ENCODE measurements at places on chromosomes 7 and 10.

GRCh38 chr10:110701617-110701971 lies 57.5 kb downstream of the RBM20 start:
- DNase-seq = no peak

DNA sequence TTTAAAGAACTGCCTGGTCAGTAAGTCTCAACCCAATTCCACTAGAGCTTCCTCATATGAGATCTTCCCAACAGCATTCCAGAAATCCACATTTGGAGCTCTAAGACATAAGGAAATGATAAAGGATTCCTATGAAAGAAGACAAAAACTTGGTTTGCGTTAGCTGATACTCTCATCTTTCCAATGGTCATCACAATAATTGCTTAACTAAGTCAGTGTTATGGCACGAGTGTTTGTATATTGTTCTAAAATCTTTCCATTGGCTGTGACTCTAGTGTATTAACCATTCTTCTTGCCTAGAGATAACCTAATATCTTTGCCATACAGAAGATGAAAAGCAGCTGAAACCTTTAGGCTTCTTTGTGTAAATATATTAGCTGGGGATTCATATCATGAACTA lies 289.0 kb downstream of the SNX13 start:
- no peak for DNase-seq

DNA sequence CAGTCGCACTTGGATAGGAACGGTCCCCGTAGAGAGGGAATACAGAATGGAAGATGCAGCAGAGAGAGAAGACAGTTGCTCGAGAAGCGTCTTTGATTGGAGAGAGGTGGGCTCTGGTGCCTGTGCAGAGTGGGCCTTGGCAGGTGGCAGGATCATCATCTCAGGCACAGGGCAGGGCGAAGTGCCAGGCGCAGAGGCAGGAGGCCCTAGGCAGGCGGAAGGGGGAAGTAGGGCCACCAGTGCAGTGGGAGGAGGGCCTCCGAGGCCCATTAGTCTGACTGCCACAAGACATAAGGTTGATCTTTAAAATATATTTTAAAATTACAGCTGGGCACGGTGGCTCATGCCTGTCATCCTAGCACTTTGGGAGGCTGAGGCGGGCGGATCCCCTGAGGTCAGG lies 10.1 kb downstream of the CARD11 start:
- no peak for DNase-seq

DNA sequence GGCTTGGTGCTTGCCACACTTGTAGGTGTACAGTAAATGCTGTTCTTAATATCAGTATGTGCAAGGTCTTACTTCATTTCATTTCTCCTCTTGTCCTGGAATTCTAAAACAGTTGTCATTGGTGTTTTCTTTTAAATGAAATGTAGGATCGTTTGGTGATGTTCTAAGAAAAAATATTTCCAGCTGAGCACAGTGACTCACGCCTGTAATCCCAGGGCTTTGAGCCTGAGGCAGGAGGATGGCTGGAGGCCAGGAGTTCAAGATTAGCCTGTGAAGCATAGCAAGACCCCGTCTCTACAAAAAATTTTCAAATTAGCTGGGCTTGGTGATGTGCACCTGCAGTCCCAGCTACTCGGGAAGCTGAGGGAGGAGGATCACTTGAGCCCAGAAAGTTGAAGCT lies 32.6 kb upstream of the ELN start:
- DNase-seq = no peak

Data from GM12891 (cell line).